Stimulated activated CD8-positive, alpha-beta memory T cell treated with anti-CD3 and anti-CD28 coated beads, Interleukin-15, amount 100 ng/mL, for 24 hours (primary cell): ENCODE measurements at places on chromosomes 2 and 18.

GRCh38 chr2:43576981-43577892, 18.6 kb downstream of the THADA start:
- no peak for DNase-seq

- no peak for DNase-seq
These were observed 276.3 kb downstream of the RND3 start for GRCh38 chr2:150211164-150211631.

- no peak for DNase-seq
These were observed 132.4 kb upstream of the CAVIN2 start for GRCh38 chr2:191979221-191979730.

DNA sequence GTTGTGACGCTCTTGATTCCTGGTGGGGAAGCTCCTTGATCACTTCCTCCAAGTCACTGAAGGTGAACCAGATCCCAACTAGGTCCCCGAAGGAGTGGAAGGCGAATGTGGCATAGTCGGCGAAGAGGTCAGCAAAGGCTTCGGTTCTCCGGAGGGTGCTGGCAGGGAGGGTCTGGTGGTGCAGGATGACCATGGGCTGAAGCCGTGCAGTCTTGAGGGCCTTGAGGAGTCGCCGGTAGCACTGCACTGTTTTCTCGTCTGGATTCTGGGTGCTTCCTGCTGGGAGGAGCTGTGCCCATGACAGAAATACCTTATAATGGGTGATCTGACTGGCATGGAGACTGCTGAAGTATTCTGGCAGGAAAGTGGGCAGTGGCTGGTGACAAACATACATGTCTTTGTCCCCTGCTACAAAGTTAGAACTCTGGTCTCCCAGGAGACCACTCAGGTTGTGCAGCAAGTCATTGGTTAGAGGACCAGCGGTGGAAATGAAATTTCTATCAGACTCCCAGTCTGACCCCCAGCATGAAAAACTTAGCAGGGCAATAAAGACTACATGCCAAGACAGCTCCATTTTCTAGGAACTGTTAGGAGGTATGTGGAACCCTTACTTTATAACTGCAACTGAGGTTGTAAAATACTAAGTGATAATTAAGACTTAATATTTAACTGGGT, at the start of gene LCT:
Gene LCT (minus strand): TSS at position 589 of the 675 bp plus-strand sequence. CDS start 15 bp downstream, at position 574.
- no peak for DNase-seq

- DNase-seq: no peak
These were observed 49.7 kb downstream of the CYRIA start for GRCh38 chr2:16615687-16616615.

GRCh38 chr2:232170396-232170795, 208.2 kb upstream of the ALPP start:
- no peak for DNase-seq

DNA sequence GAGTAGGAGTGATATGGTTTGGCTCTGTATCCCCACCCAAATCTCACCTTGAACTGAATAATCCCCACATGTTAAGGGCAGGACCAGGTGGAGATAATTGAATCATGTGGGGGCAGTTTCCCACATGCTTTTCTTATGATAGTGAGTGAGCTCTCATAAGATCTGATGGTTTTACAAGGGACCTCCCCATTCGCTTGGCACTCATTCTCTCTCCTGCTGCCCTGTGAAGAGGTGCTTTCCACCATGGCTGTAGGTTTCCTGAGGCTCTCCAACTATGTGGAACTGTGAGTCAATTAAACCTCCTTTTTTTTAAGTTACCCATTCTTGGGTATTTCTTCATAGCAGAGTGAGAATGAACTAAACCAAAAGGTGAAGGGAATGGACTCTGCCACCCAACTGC, 207.5 kb downstream of the LOXHD1 start:
- no peak for DNase-seq

DNA sequence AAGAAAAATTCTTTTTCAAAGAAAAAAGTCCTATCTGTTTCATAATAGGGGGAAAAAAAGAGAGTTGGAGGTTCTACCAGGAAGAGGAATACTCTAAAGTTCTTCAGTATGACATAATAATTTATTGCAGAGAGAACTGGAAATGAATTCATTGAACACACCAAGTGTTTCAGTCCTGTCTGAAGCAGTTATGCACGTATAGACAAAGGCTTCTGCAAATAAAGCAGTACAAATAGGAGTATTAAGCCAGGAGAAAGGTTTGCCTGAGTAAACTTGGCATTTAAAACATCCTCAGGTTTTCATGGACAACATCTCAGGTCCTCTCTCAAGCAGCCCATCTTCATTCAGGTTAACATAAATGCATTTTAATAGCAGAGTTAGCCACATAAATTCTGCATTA, 141.6 kb downstream of the CCDC148 start:
- no peak for DNase-seq

GRCh38 chr2:174682578-174683391, 81.5 kb downstream of the CHRNA1 start:
- peak; percentile 33 for DNase-seq

DNA sequence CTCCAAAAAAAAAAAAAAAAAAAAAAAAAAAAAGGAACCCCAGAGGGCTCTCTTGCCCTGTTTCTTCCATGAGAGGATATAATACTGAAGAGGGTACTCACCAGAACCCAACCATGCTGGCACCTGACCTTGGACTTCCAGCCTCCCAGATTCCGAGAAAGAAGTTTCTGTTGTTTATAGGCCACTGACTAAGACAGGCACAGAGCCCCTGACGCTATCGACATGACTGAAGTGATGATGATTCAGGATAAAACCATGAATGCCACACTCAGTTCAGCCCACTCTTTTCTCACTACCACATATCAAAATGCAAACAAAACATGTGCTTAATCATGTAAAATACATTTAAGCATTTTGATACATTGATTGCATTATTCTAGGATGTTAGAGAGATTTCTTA, 66.1 kb upstream of the CDCA7 start:
- DNase-seq: no peak

DNA sequence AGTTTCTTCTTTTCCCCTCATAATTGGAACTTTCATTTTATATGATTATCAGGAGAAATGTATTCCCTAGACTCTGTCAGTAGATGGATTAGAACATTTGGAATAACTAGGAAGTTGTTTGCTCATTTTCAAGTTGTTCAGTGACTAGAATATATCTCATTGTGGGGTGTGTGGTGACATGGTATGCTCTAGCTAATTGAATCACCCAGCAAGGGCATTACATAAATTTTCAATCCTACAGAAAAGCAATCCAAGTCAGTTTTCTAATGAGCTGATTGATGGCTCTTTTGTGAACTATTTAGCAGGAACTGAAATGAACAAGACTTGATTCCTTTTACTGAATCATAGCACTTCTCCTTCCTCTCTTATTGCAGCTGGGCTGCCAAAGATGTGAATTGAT, 461.4 kb downstream of the TGIF1 start:
- DNase-seq: no peak

GRCh38 chr18:65988386-65988785, 237.6 kb downstream of the CDH7 start:
- DNase-seq: no peak

GRCh38 chr2:8629402-8629801, 52.5 kb upstream of the ID2 start:
- no peak for DNase-seq

- DNase-seq: no peak
These were observed 35.8 kb upstream of the KCNH7 start for GRCh38 chr2:162874412-162874811.

DNA sequence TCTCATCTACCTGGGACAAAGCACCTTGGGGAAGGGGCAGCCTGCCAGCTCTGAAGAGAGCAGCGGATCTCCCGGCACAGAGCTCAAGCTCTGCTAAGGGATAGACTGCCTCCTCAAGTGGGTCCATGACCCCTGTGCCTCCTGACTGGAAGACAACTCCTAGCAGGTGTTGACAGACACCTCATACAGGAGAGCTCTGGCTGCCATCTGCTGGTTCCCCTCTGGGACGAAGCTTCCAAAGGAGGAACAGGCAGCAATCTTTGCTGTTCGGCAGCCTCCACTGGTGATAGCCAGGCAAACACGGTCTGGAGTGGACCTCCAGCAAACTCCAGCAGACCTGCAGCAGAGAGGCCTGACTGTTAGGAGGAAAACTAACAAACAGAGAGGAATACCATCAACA, 549.9 kb upstream of the LRATD1 start:
- DNase-seq: no peak

DNA sequence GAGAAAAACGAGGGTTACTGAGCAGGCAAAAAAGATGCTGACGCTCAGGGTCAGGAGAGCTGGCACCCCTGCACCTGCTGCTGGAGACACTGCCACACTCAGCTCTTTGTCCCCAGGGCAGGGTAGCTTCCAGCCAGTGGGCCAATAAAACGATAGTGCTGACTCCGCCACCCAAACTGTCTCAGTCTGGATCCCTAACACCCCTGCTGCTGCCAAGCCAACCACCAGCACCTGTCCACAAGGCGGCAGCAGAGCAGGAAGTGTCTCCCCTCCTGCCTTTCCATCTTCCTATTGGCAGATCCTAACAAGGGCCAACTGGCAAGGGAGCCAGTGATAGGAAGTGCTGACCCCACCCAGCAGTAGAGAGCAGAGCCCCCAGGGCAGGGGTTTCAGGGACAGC, 531.5 kb upstream of the SALL3 start:
- no peak for DNase-seq

- no peak for DNase-seq
These were observed 27.3 kb downstream of the MTCL1 start for GRCh38 chr18:8732442-8733360.

GRCh38 chr2:152031747-152032306, 67.0 kb downstream of the CACNB4 start:
- no peak for DNase-seq

- no peak for DNase-seq
These were observed 412.1 kb upstream of the MYT1L start for GRCh38 chr2:2743164-2743571.

- no peak for DNase-seq
These were observed 2.5 kb upstream of the SP100 start for GRCh38 chr2:230413479-230413878.

- no peak for DNase-seq
These were observed 31.3 kb upstream of the SLC25A52 start for GRCh38 chr18:31791817-31792579.

DNA sequence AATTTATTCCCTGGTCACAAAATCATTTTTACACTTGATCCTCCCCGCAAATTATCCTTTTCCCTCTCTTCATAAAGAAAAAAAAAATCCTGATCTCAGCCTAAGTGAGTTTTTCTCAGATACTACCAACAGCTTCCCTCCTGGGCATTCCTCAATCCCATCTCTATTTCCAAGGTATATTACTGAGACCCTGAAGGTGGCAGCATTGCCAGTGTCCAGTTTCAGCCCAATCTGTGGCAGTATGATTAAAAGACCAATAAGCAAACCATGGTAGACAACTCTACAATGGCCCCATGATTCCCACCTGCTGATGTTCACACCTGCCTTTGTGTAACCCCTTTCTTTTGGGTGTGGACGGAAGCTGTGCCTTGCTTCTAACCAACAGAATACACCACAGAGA, 45.1 kb downstream of the CCDC93 start:
- DNase-seq: no peak

GRCh38 chr18:60331890-60332289, 40.7 kb downstream of the MC4R start:
- DNase-seq: no peak

DNA sequence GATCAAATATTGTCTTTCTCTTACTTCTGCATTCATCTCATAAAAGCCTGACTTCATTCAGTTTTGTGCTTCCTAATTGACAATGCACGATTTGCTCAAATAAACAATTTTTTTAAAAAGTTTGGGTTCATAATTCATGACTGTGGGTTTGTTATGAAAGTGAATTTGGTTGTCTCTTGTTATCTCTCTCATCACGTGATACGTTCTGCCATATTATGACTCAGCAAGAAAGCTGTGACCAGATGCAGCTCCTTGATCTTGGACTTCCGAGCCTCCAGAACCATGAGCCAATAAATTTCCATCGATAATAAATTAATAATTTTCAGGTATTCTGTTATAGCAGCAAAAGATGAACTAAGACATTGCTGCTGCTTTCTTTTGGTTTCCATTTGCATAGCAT, 156.5 kb upstream of the LRATD1 start:
- DNase-seq: no peak

- no peak for DNase-seq
These were observed 41.1 kb upstream of the ASXL3 start for GRCh38 chr18:33536904-33537303.

- DNase-seq: no peak
These were observed 11.0 kb downstream of the CAPG start for GRCh38 chr2:85399183-85399455.

DNA sequence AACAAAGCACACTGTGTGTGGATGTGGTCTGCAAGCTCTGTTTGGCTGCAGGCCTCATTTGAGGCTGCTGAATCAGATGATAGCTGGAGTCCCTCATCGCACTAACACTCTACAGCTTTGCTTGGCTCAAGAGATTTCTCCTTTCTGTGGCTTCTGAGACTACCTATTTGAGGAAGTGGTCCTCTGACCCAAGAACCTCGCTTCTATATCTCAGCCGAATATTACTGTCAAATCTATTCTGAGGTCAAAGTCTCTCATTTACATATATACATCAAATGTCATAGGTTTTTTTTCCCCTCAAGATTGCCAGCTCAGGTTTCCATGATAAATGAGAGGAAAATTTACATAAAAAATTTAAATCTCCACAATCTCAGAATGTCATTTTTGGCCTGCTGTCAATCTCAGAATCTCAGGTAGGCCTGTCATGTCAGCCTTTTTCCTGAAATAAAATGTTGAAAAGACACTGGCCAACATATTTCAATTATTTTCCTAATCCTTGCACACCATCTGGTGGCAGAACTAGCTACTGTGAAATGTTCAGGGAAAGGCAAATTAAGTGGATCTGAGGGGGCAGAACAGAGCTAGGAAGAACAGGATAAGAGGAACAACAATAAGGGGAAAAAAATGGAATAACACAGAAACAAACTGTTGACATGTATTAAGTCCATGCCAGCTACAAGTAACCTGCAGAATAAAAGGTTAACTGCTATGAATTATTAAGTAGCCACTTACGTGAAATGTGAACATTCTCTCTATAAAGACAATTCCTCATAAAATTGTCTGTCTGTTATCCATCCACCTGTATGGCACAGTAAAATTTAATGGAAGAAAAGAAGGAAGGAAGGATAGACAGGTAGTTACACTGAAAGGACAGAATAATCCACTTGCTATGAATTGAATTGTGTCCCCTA, 39.3 kb downstream of the AP1S3 start:
- DNase-seq: no peak

GRCh38 chr18:46591783-46592391, 65.1 kb downstream of the LOXHD1 start:
- DNase-seq: no peak

DNA sequence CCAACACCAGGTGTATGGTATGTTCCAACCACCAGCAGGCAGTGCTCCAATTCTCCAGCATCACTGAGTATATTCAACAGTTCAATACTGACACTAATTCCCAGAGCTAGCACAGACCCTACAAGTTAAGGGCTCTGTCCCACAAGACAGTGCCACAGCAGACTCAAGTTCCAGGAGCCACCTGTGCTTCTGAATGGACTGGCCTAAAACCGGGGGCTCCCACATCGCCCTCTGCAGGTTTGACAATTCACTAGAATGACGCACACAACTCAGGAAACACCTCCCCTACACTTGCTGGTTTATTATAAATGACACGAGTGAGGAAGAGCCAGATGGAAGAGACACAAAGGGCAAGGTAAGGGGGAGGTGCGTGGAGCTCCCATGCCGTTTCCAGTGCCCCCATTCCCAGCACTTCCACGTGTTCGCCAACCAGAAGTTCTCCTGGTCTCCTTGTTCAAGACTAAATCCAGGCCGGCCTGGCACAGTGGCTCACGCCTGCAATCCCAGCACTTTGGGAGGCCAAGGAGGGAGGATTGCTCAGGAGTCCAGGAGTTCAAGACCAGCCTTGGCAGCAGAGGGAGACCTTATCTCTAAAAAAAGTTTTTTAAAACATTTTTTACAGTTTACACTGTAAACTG, 12.2 kb upstream of the ATP6V1B1 start:
- DNase-seq: no peak
